ENCODE measurements at places on chromosomes 12 and 14.
A peak's percentile ranks its signal among the peaks of the same experiment; 100 is the strongest.

- no peak for DNase-seq
These were observed 16.1 kb upstream of the VDR start for GRCh38 chr12:47920913-47921312.

- DNase-seq = peak; percentile 76
These were observed 1.2 kb downstream of the ITGB7 start for GRCh38 chr12:53205747-53206419.

GRCh38 chr12:58204071-58204470, 262.7 kb downstream of the ATP23 start:
- DNase-seq = peak; percentile 59

GRCh38 chr12:54220567-54220966, 31.8 kb upstream of the SMUG1 start:
- DNase-seq = no peak

DNA sequence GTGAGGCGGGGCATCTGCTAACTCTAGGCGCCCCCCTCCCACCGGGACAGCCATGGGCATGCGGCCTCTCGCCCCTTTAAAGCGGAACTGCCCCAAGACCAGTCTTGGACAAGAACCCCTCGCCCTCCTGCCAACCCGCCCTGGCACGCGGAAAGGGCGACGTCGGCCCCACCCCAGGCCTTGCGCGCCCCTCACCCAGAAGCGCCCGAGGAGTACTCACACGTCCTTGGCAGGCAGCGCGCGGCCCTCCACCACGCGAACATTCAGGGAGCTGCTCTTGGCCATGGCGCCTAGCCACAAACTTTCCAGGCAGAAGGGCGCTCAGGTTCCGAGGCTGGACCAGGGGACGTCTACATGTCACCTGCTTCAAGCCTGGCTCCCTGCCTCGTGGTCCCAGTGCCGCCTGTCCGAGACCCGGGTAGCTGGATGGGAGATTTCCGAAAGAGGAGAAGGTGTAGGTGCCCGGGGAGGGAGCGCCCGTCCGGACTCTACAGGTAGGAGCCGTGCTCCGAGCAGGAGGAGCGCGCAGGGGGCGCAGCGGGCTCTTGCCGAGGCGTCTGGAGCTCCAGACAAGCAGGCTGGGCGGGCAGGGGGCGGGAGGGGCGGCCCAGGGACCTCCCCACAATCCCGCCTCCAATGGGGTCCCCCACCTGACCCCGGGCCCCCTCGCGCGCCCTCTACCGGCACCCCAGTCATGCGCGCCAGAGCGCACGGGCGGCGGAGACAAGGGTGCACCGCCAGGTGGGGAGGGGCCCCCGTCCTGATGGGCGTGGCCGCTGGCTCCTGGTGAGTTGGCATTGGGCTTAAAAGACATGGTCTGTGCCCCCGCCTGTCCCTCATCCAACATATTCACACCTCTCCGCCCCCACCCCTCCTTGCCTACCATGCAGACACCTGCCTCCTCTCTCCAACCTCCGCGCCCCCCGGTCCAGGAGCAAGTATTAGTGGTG, at the start of gene RASAL1:
TSS of gene RASAL1 (minus strand) at position 584 of the 950 bp plus-strand sequence. CDS start at position 285, 299 bp downstream.
- no peak for DNase-seq

GRCh38 chr12:7542046-7542445, 38.5 kb upstream of the CD163 start:
- DNase-seq = no peak

- peak; percentile 44 for DNase-seq
These were observed 37.8 kb downstream of the LLPH start for GRCh38 chr12:66092559-66093269.

DNA sequence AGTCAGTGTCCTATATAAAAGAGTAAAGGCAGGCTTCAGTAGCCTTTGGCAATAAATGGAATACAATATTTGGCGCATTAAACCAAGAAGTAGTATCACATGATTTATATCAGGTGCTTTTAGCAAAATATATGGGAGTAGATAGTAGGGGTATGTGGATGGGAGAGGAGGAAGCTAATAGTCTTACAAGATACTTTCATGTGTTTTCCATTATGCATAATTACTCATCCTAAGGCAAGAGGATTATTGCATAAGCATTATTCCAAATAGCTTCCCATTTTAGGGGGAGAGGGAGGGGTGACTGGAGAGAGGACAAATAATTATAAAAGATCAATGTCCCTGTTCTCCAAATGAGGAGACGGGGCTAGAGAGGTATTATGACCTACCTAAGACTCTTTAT, 104.3 kb downstream of the DUSP6 start:
- DNase-seq = no peak

DNA sequence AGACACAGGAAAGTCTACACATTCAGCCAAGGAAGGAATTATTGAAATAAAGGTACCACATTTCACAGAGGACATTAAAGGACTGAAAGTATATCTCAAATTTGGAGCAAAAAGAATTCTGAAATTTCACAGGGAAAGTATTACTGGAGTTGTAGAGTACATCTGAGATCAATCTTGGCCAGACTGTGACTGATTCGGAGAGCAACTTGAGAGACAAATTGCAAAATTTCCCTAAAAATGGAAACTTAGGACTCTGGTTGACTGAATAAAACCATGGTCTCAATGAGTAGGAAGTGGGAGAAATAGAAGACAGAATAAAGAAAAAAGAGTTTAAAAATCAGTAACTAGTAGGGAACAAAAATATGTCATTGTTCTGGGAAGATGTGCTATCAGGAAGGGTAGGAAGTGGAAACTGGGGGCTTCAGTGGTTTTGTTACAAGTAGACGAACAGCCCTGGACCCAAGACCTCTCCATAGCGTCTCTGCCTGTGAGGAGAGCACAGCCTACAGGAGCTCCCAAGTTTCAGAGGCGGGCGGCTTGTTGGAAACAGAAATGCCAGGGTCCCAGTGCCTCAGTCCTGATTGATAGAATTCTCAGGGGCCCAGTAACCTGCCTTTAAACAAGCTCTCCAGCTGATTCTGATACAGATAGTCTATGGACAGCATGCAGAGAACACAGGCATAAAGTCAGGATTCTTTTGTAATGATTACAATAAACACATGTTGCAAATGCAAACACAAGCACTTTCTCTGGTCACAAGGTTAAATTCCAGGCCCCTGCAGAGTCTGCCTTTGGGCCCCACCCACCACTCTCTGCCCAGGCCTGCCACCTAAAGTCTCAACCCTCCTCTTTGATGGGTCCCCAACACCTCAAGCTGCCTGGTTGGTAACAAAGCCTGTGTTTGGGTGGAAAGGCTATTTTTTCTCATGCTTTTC, 63.1 kb downstream of the BBS10 start:
- DNase-seq = no peak

DNA sequence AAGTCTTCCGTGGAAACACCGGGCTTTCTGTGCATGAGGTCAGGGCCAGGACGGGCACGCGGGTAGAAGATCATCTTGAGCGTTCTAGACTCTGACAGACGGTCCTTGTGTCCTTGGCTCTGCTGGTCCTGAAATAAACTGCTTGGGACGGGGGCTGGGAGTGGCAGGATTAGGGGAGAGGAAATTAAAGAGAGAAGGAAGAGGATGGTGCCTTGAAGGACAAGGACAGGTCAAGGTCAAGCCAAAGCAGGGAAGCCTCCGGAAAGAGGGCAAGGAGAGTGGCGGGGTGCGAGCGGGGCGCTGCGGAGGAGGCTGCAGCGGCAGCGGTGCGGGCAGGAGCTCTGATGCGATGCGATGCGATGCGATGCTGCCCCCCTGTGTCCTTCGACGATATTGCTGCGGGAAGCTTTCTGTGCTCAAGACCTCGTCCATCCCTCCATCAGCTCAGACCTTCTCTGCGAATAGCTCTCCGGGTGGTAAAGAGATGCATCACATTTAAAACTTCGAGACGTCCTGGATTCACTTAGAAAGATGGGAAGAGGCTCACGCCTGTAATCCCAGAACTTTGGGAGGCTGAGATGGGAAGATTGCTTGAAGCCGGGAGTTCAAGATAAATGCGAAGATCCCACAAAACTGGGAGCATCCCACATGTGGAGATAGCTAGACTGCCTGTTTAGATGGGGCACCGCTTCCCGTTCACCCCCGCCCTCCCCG, 110.1 kb upstream of the TMEM132D start:
- DNase-seq = peak; percentile 13

GRCh38 chr14:32635061-32635719, 303.5 kb upstream of the NPAS3 start:
- DNase-seq = peak; percentile 66

DNA sequence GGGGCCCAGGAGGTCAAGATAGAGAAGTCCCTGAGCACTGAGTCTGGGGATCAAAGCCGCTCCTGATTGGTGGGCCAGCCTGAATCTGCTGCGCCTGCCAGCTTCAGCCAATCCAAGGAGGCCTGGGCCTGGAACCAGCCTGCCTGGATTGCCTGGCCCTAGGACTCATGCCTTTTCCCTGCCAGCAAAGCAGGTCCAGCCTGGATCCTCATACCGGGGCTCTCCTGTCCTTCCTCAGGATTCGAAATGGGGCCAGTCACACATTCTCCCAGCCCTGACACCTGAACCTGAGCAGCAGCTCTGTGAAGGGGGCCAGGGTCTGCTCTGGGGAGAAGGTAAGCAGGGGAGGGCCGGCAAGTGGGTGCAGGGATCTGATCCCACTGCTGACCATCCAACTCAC, 81.9 kb downstream of the NINJ2 start:
- DNase-seq = no peak

DNA sequence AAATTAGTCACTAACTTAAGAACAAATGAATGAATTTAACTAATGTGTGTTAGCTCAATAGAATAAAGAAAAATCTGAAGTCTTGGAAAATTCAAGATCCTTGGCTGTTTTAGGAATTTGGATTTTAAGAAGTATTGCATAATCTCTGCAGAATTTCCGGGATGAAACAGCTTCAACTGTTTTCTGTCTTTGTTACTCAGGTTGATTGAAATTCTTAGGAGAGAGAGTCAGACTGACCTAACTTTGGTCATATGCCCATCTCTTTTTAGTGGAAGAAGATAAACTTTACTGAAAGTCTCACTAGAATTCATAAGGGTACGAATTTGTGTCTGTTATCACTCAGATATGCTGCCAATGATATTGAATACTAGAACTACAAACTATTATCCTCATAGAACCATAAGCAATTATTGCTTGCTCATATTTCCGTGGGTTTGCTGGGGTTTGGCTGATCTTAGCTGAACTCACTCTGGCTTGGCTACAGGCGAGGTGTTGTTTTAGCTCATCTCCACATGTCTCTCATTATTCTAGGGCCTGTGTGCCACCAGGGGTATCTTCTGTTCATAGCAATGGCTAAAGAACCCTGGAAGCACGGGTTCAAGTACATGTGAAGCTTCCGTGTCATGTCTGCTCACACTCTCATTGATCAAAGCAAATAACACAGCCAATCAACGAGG, 257.4 kb upstream of the NOVA1 start:
- peak; percentile 68 for DNase-seq

DNA sequence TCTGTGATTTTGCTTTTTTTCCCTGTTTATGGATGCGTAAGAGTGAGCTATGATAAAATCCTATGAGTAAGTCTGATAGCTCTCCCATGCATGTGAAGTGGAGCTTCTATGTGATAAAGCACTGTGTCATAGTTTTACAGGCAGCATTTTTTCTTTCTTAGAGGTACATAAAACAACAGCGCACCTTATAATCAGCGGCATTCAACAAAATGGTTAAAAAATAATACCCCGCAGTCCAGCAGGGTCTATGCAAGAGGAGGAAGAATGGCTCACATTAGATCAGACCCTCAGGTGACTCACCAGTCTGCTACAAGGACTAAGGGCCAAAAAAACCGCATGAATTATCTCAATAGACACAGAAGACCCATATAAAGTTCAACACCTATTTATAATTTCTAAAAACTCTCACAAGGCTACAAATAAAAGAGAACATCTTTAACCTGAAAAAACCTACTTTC, 33.0 kb upstream of the TMEM179 start:
- DNase-seq = no peak

DNA sequence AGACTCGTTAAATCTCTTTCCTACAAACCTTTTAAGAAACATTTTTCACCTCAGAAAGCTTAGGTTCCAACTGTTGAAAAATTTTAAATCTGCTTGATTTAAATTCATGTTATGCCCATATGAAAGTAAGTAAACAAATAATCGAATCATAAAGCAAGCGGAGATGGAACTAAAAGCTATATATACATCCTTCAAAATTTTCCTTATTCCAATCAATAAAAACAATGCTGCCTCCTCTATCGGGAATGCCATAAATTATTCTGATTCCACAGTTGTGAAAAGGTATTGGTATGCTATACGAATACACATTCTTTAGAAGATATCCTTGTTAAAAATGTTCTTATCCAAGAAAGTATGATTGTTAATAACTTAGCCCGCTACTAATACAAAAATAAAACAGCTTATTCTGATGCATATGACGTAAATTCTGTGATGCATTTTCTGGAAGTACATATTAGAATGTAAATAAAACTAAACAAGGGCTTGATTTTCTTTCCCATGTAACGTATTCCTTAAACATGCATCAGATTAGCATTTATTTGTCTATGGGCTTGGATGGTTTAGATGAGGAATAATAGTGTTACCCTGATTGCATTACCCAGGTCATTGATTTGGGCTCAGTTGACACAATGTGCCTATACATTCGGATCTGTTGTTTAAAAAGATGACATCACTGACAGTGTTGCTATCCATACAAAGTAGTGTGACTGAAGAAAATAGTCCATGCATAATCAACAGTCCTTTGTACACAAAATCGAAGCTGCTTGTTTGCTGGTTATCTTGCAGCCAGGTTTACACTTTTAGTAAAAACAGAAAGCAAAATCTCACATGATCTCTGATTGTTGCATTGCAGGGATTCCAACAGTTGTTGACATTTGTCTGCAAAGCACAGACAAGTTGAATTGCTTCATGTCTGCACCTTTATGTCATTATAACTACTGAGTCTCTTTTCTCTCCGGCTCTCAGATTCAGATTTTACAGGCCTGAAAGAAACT, 656 bp upstream of the DTD2 start:
- no peak for DNase-seq

- DNase-seq = no peak
These were observed 55.6 kb downstream of the TECPR2 start for GRCh38 chr14:102418169-102418852.

DNA sequence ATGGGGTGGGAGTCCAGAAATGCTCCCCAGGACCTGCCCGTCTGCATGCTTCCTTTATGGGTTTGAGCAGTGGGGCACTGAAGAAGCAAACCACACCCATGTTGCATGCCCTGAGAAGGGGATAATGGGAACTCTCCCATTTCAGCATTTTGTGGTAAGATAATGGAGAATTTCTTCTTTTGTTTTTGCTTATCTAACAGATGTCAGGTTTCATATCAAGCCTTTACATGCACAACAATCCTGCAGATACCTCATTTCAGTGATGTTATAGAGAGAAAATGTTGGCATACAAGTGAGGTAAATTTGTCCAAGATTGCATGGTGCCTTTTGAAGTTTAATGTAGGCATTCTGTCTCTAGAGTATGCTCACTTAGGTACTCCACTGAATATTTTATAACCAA, 177.0 kb downstream of the ALX1 start:
- no peak for DNase-seq

- DNase-seq = no peak
These were observed 353.0 kb downstream of the CCDC91 start for GRCh38 chr12:28543021-28543890.

- no peak for DNase-seq
These were observed 136.1 kb downstream of the ANO2 start for GRCh38 chr12:5808981-5809380.
